ENCODE measurements at places on chromosomes 11 and 22. TPM values are rescaled to one million over a fixed set of nuclear protein-coding genes. Genes with fewer than 3 reads are reported as not detected.

The MUC6 gene
- total RNA-seq, result not detected

The SYT8 gene
- 0.27 TPM for total RNA-seq

The ARHGAP8 gene
- total RNA-seq, result 1.1 TPM

The CNTF gene
- 0.89 TPM for total RNA-seq

The LPXN gene
- total RNA-seq, result 3.3 TPM

- DNase-seq, result peak; percentile 29
Measured at GRCh38 chr11:10979529-10979928, 121.7 kb upstream of the ZBED5 start.

DNA sequence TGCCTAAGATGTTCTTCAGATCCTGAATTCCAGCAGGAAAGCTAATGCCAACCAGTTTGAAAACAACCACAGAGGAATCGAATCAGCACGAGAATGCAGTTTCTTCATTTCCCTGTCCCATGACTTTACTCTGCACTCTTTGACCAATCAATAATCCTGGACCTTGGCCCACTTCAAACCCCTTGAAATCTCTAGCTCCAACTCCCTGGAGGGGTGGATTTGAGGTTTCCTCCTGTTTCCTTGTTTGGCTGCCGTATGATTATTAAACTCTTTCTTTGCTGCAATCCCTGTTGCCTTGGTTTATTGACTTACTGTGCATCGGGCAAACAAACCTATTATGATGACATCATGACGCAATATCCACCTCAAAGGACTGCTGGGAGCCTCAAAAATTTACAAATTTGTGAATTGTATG lies 109.3 kb downstream of the FBXO7 start:
- no peak for DNase-seq

GRCh38 chr11:46736146-46736545 lies 17.1 kb downstream of the F2 start:
- no peak for DNase-seq

GRCh38 chr11:2509481-2510001 lies 64.7 kb downstream of the KCNQ1 start:
- no peak for DNase-seq

DNA sequence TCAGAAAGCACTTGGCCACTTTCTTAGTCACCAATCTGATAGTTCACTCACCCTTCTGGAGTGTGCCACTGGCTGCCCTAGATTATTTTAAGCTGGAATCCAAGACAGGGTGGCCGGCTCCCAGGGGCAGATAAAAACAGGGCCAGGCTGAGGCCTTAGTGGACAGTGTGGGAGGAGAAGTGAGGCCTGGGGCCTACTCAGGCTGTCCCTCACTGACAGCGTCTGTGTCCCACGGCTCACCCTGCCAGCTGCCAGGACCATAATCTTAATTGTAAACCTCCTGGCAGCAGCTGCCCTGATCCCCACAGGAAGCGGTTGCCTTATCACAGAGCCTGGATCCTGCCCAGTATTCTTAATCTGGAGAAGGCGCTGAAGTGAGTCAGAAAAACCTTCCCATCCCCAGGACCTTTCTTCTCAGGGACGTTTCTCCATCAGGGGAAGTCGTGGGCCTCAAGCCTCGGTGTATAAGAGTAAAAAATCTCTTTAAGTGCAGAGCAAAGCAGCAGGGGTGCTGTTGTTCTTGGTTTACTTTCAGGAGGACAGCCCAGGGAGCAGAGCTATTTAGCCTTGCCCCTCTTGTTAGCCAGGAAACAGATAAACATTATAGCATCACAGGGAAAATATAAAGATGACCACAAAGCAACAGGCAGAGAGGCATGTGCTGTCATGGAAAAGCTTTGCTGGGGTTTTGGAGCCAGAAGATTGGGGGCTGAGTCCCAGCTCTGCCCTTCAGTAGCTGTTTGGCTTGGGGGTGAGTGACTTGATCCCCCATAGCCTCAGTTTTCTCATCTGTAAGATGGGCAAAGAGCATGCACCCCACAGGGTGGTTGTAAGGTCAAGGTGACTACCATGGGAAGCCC lies 39.6 kb downstream of the TSPAN18 start:
- peak; percentile 77 for DNase-seq

DNA sequence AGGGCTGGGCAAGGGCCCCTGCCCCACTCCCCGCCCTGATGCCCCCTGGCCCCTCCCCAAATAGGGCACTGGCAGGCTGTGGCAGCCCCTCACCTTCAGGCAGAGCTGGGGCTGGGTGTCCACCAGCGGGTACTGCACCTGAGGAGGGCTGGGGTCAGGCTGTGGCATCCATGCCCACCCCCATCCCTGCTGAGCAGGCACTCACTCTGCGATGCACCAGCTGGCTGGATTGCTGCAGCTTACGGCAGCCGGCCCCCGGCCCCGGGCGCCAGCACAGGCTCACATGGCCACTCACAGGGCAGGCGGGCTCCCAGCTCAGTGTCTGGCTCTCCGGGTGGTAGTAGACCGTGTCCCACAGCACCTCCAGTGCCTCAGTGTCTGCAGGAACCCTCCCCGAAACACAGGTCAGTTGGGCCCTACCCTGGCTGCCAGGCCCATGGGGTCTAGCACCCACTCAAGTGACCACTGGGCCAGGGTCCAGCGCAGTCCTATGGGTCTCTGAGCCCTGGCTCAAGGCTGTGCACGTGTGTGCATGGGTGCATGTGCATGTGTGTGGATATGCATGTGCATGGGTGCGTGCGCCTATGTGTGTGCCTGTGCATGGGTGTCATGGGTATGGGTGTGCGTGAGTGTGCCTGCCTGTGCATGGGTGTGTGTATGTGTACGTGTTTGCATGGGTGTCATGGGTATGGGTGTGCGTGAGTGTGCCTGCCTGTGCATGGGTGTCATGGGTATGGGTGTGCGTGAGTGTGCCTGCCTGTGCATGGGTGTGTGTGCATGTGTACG lies 14.4 kb downstream of the IL17REL start:
- DNase-seq, result no peak

GRCh38 chr22:44037519-44038375 lies 13.6 kb downstream of the PARVB start:
- peak; percentile 90 for DNase-seq

GRCh38 chr11:115700981-115701875 lies 197.0 kb upstream of the CADM1 start:
- DNase-seq, result no peak

DNA sequence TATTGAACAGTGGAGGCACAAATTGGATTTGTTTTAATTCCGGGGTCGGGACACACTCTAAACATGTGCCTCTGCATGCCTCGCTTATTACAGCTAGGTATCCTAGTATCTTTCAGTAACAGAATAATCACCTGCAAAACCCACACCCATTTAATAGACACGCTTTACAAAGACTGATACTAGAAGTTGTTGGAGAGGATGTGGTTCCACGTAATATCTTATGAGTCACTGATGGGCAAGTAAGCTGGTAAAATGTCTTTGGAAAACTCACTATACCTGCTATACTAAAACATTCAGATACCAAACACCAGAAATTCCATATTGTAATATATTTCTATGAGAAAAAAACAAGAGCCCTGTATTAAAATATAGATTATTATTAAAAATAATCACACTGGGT lies 84.0 kb downstream of the GGTLC2 start:
- DNase-seq, result no peak

All from muscle of leg (tissue), 16 donors.